ENCODE measurements at places on chromosomes 12 and 14. TPM values are rescaled to one million over a fixed set of nuclear protein-coding genes. Genes with fewer than 3 reads are reported as not detected.

Gene CLEC2A
- not detected for total RNA-seq

Gene HHIPL1
- total RNA-seq, result 0.34 TPM

DNA sequence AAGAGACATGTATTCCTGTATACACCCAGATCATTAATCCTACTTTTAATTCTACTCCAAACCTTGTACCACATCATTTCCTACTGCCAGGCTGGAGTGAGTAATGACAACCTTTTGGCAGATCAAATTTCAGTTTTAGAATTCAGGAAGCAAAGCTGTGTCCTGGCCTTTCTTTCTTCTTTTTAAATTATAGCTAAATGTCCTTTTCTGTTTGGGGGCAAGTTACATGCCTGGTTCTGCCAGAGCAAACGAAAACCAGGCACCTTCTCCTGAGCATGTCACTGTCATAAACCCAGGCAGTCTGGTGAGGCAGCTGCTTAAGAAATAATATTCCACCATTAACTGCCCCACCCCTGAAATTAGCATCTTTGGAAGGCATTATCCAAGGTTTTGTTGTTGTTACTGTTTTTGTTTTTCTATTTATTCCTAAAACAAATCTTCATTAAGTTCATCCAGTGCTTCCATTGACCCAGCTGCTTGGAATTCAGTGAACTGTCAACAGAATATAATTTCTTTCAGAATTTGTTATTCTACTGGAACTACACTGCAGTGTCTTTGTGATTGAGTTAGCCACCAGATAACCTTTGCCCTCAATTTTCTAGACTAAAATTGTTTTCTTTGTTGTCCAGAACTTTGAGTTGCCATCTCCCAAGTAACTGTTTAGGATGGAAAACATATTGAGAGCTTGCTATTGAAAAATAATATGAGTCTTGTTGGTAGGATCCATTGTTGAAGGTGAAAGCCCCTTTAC is 33.2 kb downstream of the SAMD4A start:
- no peaks in the 10 kb centered on the region for H3K36me3 ChIP-seq
- peaks cover 3% of the 10 kb centered on the region for H3K27me3 ChIP-seq
- H3K4me1 ChIP-seq, result no peaks in the 10 kb centered on the region
- no peak overlapping the region for H3K27ac ChIP-seq
- no peak overlapping the region for H3K4me3 ChIP-seq

- DNase-seq, result no peak
- no peak overlapping the region for H3K27ac ChIP-seq
- H3K4me3 ChIP-seq, result no peak overlapping the region
- no peaks in the 10 kb centered on the region for H3K4me1 ChIP-seq
- H3K27me3 ChIP-seq, result no peaks in the 10 kb centered on the region
These were observed 160.3 kb upstream of the ABCD2 start for GRCh38 chr12:39779768-39780340.

DNA sequence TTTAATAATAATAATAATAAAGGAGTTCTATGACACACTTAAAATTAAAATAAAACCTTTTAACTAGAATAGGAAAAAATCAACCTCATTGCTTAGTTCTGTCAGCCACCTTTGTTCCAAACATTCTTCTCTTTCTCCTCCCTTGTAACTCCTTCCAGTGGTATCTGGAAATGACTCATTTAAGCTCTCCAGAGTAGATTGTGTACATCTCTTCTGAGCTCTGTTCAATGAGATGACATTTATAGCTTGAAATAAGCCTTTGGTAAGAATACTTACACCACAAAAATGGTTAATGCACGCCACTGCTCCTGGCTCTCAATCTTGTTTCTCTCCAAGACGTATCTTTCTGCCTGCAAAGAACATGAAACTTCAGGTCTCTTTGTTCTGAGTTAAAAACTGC is 70.3 kb downstream of the STAB2 start:
- no peak overlapping the region for H3K27ac ChIP-seq
- H3K4me3 ChIP-seq, result peak overlapping the region; percentile 54
- peaks cover 35% of the 10 kb centered on the region for H3K4me1 ChIP-seq
- no peaks in the 10 kb centered on the region for H3K27me3 ChIP-seq
- no peak for DNase-seq

DNA sequence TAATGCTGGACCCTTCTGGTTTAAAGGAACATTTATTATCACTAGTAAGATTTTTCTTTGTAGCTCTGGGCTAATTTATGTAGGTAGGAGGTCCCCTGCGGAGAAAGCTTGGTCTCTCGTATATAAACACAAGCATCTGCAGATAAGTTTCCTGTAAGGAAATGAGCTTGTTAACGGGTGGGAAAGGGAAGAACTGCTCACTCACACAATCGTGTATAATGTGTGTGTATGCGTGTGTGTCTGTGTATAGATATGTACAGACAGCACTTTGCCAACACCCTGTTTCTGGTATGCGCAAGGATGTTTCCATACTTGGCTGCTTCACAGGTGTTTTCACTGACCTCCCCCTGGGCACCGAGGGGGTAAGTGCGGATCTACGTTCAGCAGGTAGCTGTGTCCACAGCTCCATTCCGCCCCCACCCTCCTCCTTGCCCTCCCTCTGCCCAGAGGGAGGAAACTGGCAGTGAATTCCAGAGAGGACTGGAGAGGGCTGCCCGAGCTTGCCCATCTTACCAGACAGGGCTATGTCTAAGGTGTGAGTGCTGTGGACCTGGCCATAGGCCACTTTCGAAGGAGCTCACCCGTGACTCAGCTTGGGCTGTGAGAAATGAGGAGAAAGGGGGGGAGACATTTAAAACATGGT is 65.2 kb downstream of the NINJ2 start:
- no peaks in the 10 kb centered on the region for H3K36me3 ChIP-seq
- no peak overlapping the region for H3K27ac ChIP-seq
- peaks cover 5% of the 10 kb centered on the region for H3K4me1 ChIP-seq
- no peak for DNase-seq
- no peaks in the 10 kb centered on the region for H3K27me3 ChIP-seq

GRCh38 chr12:122366685-122367475 is 55.6 kb downstream of the CLIP1 start:
- no peaks in the 10 kb centered on the region for H3K36me3 ChIP-seq
- peaks cover 6% of the 10 kb centered on the region for H3K4me1 ChIP-seq
- no peak for DNase-seq
- H3K27ac ChIP-seq, result no peak overlapping the region

DNA sequence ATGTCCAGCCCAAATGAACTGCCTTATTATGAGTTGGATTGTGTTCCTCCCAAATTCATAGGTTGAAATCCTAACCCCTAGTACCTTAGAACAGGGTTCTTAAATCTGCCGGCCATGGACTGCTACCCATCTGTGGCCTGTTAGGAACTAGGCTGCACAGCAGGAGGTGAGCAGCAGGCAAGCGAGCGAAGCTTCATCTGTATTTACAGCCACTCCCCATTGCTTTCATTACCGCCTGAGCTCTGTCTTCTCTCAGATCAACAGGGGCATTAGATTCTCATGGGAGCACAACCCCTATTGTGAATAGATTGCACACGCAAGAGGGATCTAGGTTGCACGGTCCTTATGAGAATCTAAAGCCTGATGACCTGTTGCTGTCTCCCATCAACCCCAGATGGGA is 9.8 kb upstream of the EML5 start:
- DNase-seq, result no peak
- no peaks in the 10 kb centered on the region for H3K36me3 ChIP-seq
- H3K27ac ChIP-seq, result no peak overlapping the region
- H3K4me1 ChIP-seq, result no peaks in the 10 kb centered on the region
- H3K27me3 ChIP-seq, result peaks cover 21% of the 10 kb centered on the region

GRCh38 chr14:32087173-32087861 is 10.2 kb downstream of the ARHGAP5 start:
- no peak for DNase-seq
- H3K36me3 ChIP-seq, result peaks cover 20% of the 10 kb centered on the region
- H3K4me1 ChIP-seq, result peaks cover 30% of the 10 kb centered on the region
- H3K27me3 ChIP-seq, result no peaks in the 10 kb centered on the region
